Renal cortical epithelial cell (primary cell): ENCODE measurements at places on chromosomes 12 and 14. TPM values are rescaled to one million over a fixed set of nuclear protein-coding genes. Genes with fewer than 3 reads are reported as not detected.

PTGER2 gene
- total RNA-seq, result 8.7 and 41.3 TPM in 2 replicates

SERPINA9 gene
- not detected in 2 replicates for total RNA-seq

B4GALNT3 gene
- 0.94 and 3.1 TPM in 2 replicates for total RNA-seq

DNA sequence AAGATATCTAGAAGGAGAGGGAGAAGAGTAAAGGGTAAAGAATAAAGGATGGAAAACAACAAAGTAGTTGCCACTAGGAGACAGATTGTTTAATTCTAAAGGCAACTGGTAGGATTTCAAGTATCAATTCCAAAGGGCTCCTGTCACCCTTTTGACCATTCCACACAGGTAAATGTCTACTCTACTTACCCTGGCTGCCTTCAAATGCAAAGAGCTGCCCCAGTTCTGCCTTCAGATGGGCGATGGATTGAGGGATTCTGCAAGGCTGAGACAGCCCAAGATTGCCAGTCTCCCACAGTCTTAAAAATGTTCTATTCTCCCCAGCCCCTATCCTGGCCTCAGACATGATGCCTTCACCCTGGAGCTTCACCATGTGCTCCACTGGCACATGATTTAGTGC is 11.4 kb downstream of the KRT76 start:
- DNase-seq, result no peak

DNA sequence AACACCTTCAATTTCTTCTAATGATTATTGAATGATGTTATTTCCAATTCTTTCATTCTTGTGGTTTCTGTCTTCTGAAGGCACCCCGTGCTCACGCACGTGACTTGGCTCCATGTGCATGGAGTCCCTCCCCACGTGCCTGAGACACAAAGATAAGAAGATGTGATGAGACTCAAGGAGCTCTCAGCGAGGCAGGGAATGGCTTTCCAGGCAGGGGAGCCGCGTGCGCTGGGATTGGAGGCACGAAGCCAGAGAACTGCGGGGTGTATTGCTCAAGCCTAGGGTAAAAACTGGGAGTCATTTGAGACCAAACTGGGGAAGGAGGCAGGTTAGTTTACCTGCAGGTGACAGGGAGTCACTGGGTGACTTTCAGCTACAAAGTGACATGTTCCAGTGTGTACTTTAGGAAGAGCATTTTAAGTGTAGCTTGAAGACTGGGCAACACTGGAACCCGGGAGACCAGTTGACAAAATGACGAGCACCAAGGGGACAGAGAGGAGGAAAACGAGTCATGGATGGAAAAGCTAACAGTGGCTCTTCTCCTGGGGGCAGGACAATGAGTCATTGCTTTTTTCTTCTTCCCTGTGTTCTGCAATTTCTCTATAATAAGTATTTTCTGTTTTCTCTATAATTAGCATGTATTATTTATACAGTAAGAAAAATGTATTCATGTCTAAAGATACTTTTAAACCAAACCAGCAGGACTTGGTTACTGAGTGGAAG is 311.7 kb upstream of the FKBP4 start:
- no peak for DNase-seq

GRCh38 chr12:119179335-119180021 is 747 bp downstream of the HSPB8 start:
- peak; percentile 81 for DNase-seq

- DNase-seq, result peak; percentile 58
These were observed 508 bp downstream of the HNRNPC start for GRCh38 chr14:21268617-21269251.

- no peak for DNase-seq
These were observed 370.5 kb upstream of the PDE3A start for GRCh38 chr12:19997656-19998400.

- no peak for DNase-seq
These were observed 1900.0 kb upstream of the SEL1L start for GRCh38 chr14:83433618-83434017.

GRCh38 chr12:102429211-102430154 is 50.9 kb downstream of the IGF1 start:
- no peak for DNase-seq

DNA sequence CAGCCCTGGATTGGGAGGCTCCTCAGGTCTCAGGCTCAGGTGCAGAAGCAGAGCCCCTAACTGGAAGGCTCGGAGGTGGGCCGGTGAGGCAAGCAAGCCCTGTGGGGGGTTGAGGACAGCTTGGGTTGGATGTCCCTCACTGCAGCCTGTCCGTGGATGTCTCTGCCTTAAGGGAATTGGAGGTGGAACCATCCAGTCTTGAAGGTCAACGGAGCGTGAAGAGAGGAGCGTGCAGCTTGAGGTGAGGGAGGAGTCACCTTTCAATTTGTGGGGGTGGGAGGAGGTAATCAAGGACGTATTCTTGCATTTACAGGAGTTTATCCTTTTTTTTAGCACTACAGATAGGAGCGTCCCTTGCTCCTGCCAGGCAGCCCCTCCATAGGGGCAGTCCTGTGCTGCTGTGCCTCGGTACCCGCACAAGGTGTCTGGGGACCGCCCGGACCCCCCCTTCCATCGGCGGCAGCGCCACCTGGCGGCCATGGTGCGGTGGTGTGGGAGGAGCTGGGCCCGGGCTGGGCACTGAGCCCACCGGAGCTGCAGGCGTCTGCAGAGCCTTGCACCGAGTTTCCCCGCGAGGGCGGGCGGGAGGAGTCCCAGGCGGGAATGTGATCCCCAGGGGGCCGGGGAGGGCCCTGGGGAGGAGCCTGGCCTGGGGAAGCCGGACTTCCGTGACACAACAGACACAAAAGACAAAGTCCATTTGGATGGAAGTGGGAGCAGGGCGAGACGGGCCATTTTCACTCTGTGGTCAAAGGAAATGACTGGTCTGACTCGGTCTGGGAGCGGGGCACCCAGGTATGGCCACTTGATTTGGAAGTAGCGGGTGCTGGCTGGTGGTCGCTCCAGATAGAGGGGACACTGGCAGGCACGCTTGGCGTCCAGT is 864 bp downstream of the DNAJC22 start:
- DNase-seq, result peak; percentile 83
